Stimulated activated CD8-positive, alpha-beta memory T cell treated with anti-CD3 and anti-CD28 coated beads, Interleukin-2, amount 100 ng/mL, for 1 hour (primary cell): ENCODE measurements at places on chromosomes 7 and 10.

GRCh38 chr7:30469303-30469702, 9.3 kb downstream of the NOD1 start:
- DNase-seq: no peak

DNA sequence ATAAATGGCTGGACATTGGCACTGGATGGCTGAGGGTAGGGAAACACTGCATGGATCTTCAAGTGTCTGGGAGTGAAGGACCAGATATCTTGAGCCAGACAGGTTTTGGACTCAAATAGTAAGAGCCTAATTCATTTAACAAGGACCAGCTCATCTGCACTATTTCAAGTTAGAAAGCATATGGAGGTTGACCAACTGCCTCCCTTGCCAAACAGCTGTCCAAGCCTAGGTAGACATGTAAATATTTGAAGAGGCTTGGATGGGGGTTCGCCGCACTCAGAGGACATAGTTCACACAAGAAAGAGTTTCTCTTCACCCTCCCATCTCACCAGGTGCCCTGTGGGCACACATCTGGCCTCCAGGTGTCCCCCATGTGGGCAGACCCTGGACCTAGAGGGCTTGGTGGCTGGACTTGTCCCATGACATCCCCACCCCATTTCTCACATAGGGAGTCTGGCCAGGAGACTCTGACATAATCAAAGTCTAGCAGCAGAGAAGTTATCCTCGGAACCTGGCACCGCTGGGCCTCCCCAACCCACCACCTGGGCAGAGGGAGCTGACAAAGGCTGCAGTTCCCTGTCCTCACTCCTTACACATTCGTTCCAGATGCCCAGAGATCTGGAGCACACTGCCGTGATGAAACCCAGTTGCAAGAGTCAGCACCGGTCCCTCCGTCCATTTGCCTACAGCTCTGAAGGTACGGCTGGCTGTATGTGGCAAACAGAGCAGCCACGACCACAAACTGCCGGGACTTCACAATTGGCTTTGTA, 116.9 kb upstream of the GDF10 start:
- no peak for DNase-seq

GRCh38 chr10:64379898-64380297, 858.7 kb downstream of the REEP3 start:
- no peak for DNase-seq

- no peak for DNase-seq
Measured at GRCh38 chr10:33332183-33333065, 2.0 kb downstream of the NRP1 start.

GRCh38 chr7:15174485-15174884, 271.9 kb upstream of the DGKB start:
- no peak for DNase-seq

GRCh38 chr10:130105724-130106123, 4.9 kb downstream of the C10orf143 start:
- no peak for DNase-seq

DNA sequence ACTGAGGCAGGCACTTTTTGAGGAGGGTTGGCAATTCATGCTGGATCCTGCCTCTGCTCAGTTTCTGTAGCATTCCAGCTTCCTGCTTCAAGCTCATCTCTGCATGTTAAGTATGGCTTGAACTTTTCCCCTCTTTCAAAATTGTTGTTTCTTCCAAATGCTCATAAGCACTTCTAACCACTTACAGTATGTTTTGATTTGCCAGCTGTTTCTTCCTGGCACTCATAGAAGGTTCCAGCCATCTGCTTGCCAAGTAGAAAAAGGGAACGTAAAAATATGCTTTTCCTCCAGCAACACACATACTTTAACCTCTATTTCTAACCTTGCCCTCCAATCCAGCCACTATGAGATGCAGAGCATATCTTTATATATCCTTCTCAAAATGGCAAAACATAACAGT, 692.6 kb upstream of the COBL start:
- no peak for DNase-seq

DNA sequence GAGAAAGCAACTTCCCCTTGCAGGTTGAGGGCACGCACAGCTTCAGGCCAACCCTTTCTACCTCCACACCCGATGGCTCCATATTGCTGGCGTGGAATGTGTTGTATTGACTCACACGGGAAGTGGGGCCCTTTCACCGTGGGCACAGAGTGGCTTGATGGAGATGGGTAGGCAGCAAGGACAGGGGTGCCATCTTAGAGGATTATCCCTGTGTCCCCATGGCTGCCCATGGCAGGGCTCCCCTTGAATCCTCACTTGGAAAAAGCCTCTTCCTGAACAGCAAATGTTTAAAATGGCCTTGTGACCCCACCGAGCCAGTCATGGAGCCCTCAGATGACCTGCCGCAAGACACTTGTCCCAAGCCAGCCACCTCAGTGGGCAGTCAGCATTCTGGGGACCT, 31.2 kb downstream of the CXCL12 start:
- no peak for DNase-seq

DNA sequence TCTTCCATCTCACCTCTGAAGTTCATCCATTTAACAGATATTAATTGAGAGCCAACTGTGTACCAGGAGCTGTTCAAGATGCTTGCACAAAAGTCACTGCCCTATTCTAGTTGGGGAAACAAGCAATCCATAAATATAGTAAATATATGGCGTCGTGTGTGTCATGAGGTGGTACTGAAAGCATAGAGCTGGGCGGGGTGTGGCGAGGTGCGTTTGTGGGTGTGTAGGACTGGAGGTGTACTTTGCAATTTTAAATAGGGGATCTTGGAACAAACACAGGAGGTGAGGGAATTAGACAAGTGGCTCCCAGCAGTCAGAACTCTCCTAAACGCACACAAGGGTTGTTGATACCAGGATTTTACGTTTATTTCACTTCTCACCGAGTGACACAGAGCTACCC, 490 bp upstream of the ZNF239 start:
- no peak for DNase-seq

DNA sequence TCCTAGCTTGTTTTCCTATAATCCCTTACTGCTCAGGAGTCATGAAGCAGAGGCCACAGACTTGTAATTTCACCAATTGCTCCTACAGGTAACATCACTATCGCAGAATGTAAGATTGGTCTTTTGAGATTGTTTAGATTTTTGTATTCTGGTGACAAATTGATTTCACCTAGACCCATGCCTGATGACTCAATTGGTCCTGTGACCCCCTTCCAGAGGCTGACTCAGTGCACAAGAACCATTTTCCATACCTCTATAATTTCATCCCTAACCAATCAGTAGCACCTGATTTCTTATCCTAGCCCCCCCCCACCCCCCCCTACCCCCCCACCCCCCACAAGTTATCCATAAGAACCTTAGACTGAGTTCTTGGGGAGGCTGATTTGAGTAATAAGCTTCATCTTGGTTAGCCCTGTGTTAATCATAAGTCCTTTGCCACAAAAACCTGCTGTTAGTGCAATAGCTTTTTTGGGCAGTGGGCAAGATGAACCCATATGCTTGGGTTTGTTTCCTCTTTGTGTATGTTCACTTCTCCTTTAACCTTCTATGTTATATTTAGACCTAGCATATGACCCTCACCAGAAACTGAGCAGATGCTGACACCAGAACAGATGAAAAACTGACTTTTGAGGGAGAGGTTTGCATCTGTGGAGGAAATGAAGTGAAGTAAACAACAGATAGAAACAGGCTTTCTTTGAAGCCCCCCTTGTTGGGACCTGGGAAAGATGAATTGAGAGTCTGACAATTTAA, 187.1 kb downstream of the KIF20B start:
- no peak for DNase-seq

DNA sequence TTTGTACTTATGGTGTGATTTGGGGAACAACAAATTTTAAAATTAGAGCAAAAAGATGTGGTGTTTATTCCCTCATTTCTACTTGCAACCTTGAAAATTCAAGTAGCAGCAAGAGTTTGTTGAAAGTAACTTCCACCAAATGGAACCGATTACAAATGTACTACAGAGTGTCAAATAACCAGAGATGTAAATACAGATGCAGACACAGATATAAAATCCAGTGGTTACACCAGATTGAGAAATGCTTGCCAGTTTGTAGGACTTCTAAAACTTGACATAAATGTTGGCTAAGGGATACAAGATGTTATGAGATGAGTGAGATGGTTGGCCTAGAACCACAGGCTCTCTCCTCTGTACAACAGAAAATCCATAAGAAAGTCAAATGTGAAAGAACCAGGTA, 162.1 kb downstream of the DIP2C start:
- DNase-seq: no peak

DNA sequence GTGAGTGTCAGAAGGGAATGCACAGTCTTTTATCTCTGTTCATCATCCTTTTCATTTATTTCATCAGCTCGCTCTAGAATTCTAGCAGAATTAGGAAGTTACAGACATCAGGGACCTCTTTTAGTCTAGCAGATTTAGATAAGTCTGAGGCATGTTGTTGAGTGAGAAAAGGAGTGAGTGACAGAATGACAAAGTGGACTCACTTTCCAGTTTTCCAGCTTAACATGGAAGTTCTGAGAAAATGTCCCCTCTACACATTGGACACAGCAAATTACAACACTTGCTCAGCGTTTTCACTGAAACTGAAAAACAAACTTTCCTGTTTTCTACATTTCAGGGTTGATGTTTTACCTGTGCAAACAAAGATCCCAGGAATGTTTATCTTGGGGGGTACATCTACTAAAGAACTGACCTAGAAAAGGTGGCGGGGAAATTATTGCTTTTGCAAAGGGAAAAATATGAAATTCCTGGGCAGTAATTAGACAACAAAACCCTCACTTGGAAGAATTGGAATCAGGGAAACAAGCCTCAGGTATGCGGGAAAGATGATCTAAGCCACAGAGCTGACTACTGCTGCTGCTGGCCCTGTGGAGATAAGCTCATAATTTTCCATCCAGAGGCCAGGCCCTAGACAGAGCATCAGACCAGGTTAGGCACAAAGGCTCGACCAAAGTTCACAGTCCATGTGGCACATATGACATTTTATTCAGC, 14.6 kb upstream of the CYP3A5 start:
- DNase-seq: no peak

DNA sequence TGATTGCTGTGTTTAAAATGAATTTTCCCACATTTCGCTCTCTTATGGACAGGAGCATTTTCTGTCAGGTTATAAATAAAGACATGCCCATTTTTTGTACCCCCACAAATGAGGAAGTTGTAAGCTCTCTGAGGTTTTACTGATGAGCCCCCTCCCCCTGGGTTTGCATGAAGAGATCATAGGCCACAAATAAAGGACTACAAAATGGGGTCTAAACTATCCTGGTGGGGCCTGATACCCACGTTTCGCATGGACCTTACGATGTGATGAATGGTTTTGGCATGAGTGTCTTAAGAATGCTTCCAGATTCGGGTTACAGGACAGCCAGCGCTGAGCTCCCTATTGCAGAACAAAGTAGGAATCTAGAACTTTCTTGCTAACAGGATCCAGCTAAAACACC, 5.8 kb downstream of the IKZF1 start:
- DNase-seq: no peak

DNA sequence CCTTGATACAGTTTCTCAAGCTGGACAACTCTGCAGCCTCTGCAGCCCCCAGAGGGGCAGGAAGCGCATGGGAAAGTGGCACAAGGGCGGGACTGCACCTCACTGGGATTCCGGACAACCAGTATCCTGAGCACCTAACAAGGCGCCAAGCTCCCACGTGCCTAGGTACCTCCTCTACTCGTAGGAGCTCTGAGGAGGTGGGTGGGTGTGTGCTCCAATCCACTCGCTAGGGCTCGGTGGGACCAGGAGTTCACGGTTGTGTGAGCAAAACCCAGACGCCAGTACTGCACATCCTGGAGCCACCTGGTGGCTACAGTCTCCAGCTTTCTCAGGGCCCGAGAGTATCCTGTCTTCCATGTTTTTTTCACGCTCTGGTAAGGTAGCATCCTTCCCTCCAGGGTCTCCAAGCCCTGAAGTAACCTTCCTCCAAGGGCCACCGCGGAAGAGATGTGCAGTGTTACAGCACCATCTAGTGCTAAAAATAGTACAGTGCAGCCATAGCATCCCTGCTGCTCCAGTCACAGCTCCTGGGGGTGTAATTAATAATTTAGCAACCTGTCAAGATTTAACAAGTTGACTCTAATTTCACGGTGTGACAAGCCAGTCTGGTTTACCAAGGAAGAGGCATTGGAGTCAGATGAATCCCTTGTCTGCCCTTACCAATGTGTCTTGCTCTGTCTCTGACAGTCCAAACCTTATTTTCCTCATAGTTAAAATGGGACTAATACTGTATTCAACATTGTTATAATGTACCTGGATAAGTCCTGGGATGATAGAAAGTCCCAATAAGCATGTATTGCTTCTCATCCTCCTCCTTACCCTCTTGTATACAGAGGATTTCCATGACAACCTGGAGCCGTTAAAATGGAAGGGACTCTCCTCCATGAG, 70.4 kb downstream of the HERPUD2 start:
- DNase-seq: no peak

GRCh38 chr7:26858241-26858715, 6.1 kb downstream of the SKAP2 start:
- no peak for DNase-seq

DNA sequence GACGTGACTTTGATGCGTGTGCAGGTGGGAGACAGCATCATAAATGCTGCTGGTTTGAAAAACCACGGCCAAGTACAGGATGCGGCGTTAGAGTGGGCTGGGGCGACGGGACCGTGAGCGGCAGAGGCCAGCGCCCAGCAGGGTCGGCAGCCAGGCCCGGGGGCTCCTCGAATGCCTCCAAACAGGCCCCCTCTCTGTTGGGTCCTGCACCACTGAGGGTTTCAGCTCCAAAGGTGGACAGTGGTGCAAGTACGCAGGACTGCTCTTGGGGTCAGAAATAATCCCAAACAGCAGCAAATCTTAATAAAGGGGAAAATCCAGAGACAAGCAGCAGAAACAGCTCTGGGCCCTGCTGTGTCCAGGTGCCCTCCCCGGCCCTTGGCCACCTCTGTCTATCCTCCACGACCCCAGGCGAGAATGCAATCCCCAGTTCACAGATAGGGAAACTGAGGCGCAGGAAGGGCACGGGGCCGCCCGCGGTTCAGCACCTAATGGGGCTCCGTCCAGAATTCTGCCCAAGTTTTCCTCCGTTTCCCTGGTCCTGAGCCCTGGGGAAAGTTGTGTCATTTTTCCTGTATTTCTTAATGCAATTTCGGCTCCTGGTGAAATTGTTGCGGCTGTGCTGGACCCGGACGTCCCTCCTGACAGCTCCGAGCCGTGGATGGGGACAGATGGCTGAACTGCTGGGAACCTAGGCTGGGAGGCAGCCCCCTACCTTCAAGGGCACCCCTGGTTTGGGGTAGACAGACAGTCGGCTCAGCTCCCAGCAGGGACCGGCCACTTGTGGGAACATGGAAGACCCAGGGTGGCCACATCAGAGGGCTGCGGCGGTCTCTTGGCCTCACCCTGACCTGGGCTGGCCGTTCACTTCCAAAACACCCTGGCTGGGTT, 97.4 kb downstream of the FOXL3 start:
- DNase-seq: no peak

GRCh38 chr7:5495581-5496375, 72.1 kb upstream of the TNRC18 start:
- no peak for DNase-seq

- no peak for DNase-seq
Measured at GRCh38 chr7:88377434-88377833, 70.7 kb upstream of the STEAP4 start.

- no peak for DNase-seq
Measured at GRCh38 chr10:15231426-15231825, 62.9 kb upstream of the NMT2 start.

- no peak for DNase-seq
Measured at GRCh38 chr7:132825932-132826835, 249.9 kb upstream of the PLXNA4 start.
